ENCODE measurements at places on chromosomes 5 and 9. TPM values are rescaled to one million over a fixed set of nuclear protein-coding genes. Genes with fewer than 3 reads are reported as not detected.

- no peak for DNase-seq
These were observed 21.0 kb upstream of the SMIM32 start for GRCh38 chr5:136213919-136214493.

DNA sequence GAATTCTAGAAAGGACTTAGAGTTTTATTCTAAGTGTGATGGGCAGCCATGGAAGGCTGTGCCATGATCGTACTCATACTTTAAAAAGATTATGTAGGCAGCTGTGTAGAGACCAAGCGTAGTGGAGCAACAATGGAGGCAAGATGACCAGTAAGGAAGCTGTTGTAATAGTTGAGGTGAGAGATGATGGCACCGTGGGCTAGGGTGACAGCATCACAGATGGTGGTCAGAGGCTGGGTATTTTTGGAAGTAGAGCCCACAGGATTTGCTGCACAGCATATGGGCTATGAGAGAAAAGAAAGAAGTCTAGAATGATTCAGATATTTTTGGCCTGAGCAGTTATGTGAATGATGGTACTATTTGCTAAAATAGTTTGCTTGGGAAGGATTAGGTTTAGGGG, 7.7 kb downstream of the ARHGAP26 start:
- DNase-seq, result no peak

DNA sequence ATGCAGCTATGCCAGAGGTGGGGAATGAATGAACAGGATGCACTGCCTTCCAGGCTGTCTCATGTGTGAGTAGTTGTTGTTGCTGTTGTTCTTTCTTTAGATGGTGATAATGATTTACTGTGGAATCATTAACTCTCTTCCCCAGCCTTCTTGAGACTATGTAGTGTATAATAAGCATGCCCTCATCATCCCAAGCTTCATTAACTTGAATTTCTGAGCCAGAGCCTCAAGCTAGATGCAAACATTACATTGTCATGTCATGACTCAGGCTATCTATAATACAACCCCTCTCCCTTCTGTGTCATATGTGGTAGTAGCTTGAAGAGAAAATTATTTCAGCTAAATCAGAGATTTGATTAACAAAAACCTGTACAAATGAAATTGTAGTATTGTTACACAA, 10.0 kb upstream of the ADAMTSL1 start:
- DNase-seq, result no peak

GRCh38 chr9:133457233-133457632, 2.5 kb upstream of the CACFD1 start:
- DNase-seq, result no peak

The IFNB1 gene
- total RNA-seq, result not detected
